Brain (organoid and tissue), 16 donors: ENCODE measurements at places on chromosomes 16 and 17.
A peak's percentile ranks its signal among the peaks of the same experiment; 100 is the strongest.

DNA sequence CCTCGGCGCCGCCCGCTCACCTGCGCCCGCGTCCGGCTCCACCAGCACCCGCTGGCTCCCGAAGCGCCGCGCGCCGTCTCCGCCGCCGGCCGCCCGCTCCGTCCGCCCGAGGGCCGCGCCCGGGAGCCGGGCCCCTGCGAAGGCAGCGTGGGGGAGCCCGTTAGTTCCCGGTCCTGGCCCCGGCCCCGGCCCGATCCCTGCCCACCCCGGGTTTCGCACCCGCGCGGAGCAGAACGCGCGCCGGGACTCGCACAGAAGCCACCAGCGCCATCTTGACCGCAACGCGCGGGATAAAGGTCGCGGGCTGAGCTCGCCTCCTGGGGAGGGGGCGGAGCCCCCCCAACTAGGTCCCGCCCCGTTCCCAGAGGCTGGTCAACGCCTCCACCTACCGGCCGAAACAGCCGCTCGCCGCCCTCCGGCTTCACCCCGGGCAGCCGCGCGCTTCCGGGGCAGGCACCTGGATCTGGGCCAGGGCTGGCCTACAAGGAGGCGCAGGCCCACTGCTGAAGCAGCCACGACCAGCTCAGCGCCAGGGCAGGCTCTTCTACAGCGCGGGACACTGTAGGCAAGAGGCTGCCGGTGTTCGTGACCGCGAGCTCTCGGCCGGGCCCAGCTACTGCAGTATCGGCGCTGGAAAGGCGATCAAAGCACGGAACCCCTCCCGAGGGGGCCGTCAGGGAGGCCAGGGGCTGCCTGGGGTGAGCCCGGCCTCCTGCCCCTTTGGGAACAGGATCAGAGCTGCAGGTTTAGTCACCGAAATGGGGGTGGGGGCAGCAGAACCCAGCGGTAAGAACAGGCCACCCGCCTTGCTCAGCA, at the start of gene ECI1:
ECI1 (minus strand) TSS at position 292 of the 816 bp plus-strand sequence; CDS start at position 271, 21 bp downstream.
- DNase-seq = peak; percentile 91

GRCh38 chr16:58487566-58488351, 12.2 kb upstream of the NDRG4 start:
- peak; percentile 90 for DNase-seq

DNA sequence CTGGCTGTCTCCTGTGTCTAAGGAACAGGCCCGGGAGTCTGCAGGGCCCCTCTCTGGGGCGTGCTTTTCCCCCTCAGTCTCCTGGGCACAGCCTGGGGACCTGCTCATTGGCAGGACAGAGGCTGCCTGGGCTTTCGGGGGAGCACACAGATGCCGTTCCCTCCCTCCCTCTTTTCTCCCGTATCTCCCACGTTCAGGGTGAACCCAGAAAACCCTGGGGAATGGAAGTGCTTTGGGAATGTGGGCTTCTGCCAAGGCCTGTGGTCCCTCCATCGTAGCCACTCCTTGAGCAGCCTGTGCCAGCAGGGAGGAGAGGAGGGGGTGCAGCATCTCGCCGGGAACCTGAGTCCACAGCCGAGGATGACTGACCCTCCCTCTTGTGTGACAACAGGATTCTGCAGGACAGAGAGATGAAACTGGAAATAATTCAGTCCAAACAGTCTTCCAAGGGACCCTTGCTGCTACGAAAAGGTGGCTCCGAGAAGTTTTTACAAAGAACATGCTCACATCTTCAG, 52.0 kb downstream of the RNF213 start:
- no peak for DNase-seq

- DNase-seq = no peak
Observed at GRCh38 chr17:43027091-43028032, 2.3 kb downstream of the RND2 start.

DNA sequence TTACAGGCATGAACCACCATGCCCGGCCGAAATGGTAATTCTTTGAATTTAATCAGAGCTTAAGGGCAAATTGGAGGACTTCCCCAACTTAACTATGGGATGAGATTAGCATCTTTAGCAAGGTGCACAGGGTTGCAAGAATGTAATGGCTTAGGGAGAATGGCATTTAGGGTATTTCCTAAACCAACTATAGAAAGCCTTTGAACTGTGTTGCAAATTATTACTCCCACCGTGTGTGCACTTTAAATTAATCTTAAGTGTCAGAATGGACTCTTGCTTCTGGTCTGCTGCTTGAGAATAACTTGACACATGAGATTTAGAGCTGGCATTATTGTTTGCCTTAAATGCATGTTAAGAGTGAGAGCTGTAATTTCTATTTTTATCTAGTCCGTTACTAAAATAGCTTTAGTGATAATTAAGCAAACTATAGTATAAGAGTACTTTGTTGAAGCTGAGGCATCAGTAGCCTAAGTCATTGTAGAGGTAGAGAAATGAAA, 59.8 kb downstream of the TUBD1 start:
- DNase-seq = no peak

DNA sequence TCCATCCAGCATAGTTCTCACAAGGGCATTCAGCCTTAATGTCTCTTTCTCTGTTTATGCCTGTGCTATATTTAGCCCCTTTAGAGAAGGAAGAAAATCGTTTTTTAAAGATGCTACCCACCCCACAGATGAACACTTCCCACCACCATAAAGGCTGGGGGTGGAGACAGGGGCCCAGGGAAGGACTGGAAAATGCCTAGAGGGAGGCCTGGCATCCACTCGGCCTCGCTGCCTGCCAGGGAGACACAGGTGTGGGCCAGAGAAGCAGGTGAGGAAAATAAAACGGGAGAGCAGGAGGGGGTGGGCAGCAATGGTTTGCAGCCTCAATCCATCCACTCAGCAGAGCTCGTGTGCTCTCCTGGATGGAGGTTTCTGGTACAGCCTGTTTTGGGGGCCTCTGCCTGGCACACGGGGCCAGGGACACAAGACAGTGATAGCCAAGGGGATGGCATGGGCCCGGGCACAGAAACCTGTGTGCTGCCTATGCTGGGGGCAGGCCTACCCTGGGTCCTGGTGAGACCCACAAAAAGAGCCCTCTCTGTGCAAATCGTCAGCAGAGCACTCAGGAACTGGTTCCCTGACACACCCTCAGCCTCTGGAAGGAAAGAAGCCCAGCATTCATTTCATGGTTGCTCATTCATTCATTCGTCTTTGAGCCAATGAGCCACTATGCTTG, 121.4 kb downstream of the C16orf78 start:
- no peak for DNase-seq

DNA sequence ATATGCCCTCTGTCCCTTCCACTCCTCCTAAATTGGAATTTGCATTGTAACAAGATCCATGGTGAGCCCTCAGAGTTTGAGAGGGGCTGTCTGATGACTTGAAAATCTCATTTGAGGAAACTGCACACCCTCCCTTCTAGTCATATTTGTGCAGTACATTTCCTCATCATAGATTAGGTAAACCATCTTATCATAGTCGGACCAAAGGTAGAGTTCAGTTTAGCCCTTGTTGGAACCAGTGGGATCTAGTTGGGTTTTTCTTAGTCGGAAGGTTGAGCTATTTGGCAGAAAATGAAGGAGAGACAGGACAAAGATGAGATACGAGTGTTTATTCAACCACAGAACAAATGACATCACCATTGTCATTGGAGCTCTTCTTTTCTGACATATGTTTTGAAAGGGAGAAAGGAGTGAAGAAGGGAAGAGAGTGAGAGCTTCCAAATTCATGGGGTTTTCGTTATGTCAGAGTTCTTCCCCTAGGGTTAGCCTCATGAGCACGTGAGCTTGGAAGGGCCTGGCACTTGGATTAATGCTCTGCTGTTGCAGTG, 15.8 kb upstream of the KRT20 start:
- no peak for DNase-seq

DNA sequence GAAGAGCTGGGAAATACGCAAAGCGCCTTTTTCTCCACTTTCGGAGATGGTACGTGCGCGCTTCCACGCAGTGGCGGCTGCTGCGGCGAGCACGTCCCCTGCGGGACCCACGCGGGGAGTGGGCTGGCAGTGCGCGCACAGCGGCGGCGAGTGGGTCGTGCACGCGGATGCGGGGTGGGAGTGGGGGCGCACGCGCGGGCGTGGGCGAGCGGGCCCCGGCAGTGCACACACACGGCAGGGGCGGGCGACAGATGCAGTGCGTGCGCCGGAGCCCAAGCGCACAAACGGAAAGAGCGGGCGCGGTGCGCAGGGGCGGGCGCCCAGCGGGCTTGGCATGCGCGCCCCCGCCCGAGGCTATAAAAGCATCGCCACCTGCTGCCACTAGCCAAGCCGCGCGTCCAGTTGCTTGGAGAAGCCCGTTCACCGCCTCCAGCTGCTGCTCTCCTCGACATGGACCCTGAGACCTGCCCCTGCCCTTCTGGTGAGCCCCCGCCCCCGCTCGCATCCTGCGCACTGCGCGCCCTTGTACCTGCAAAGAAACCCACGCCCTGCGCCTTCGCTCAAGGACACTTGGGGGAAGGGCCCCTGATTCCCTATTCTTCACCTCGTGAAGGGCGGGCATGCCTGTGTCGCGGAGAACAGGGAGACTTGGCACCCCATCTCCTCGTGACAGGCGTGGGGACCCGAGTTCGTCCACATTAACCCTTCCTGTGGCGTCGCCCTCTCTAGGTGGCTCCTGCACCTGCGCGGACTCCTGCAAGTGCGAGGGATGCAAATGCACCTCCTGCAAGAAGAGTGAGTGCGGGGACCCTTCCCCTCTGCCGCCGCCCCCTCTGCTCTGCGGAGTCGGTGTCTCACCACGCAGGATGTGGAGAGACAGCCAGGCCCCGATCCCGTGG, at the start of gene MT3:
MT3 (plus strand) TSS at position 388 of the 899 bp plus-strand sequence; CDS start at position 451, 63 bp downstream.
- peak; percentile 75 for DNase-seq

DNA sequence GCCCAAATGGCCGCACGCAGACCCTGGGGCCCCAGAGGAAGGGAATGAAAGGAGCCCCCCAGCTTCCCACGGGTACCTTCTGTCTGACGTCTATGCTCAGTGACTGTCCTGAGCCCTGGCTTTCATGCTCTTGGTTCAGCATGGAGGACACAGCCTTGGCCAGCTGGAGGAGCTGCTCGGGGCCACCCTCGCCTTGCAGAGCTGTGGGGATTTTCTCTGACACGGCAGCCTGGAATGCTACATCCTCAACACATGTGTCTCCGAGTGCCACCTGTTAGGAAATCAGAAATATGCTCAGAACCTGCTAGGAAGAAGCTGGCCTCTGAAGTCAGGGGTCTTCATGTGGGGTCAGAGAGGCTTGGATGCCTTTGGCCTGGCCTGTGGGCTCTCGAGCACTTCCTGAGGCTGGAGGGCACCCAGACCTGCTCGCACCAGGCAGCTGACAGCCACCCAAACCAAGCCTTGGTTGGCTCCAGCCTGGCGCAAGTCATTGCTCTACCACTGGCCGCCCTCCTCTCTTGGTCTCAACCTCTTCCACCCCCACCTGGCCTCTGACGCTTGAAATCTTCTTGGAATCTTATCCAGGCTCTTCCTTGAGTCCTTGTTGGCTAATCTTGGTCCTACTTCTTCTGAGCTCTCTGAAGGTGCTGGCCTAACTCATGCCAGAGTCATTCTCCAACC, 63.7 kb upstream of the BCO1 start:
- no peak for DNase-seq

- no peak for DNase-seq
Observed at GRCh38 chr17:73875346-73875745, 231.1 kb upstream of the SDK2 start.

DNA sequence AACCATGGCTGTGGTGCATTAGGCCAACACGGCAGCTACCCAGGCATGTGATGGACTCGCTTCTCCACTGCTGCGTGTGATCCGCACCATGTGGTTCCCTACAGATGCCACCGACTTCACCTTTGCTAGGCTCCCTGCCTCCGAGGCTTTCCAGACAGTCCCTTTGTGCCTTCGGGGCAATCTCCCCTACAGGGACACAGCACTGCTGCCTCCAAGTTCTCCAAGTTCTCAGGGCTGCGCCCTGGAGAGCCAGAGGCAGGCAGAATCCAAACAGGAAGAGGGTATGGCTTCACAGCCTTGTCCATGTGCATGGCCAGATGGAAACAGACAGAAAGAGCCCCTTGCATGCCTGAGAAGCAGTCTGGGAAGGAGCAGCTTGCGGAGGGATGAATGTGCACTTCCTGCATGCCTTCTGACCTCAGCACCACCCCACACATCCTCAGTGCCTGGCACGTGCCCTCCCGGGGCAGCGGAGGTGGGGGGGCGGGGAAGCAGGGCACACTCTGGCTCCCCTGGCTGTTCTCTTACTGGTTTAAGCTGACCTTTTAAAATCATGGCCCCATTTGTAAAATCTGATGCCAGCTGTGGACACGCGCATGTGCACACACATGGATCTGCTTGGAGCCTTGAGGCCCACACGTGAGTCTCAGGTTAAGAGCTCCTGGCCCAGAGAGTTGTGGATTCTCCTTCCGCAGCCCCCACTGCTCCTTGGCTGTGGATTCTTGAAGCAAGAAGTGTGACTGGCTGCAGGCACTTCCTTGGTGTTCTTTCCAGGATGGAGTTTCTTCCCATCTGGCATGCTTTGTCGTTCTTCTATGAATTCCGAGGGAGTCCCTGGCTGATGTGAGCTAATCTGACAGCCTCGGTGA, 55.3 kb upstream of the MTSS2 start:
- DNase-seq = peak; percentile 86
